ENCODE measurements at places on chromosomes 4 and X.

GRCh38 chr4:13559413-13559812 lies 15.1 kb upstream of the NKX3-2 start:
- no peak for DNase-seq

DNA sequence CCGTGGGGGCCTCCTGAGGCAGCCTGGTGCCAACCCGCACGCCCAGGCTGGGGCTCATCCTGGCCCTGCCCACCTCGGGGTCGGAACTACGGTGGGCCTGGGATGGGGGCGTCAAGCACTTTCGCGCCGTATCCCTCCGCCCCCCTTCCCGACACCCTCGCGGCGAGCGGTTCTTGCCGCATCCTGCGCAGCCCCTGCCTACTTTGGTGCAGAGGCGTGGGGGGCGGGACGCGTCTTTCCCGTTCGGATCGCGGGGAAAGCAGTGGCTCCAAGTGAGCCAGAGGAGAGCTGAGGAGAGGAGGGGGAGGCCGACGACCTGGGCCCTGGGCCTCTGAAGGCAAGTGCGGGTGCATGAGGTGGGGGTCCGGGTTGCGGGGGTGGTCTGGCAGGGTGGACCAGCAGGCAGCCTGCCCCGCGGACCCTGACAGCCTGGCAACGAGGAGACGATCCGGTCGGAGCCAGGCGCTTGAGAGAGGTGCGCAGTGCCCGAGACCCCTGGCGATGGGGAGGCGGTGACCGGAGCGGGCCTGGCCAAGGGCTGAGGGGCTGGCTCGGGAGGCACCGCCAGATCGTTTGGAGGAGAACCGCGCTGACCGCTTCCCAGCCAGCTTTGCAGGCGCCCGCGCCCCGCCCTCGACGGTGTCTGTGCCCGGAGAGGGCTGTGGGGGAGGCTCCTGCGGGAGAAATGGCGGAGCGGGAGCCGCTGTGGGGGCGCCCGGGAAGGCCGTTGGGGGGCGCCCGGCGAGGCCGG lies at the start of gene GPRASP2:
Gene GPRASP2, plus strand, starts transcription at position 233 of the 751 bp plus-strand sequence. CDS start 2,422 bp downstream, outside the sequence.
- DNase-seq: no peak

- no peak for DNase-seq
Measured at GRCh38 chr4:26522478-26522877, 32.2 kb upstream of the CCKAR start.

DNA sequence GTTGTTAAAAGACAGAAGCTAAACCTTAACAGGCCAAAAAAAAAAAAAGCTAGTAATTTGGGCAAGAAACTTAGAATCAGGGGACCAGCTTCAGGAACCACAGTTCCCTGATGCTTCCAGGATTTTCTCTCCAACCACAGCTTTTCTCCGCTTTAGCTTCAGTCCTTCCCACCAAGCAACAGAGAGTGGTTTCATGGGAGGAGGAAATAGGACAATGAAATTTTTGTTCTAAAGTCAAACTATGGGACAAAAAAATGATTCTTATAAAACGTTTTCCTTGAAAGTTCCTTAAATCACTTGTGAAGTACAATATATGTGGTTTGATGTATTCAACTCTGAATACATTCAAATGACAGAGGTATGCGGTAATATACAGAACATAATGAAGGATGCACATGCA lies 71.0 kb upstream of the DHX15 start:
- no peak for DNase-seq

DNA sequence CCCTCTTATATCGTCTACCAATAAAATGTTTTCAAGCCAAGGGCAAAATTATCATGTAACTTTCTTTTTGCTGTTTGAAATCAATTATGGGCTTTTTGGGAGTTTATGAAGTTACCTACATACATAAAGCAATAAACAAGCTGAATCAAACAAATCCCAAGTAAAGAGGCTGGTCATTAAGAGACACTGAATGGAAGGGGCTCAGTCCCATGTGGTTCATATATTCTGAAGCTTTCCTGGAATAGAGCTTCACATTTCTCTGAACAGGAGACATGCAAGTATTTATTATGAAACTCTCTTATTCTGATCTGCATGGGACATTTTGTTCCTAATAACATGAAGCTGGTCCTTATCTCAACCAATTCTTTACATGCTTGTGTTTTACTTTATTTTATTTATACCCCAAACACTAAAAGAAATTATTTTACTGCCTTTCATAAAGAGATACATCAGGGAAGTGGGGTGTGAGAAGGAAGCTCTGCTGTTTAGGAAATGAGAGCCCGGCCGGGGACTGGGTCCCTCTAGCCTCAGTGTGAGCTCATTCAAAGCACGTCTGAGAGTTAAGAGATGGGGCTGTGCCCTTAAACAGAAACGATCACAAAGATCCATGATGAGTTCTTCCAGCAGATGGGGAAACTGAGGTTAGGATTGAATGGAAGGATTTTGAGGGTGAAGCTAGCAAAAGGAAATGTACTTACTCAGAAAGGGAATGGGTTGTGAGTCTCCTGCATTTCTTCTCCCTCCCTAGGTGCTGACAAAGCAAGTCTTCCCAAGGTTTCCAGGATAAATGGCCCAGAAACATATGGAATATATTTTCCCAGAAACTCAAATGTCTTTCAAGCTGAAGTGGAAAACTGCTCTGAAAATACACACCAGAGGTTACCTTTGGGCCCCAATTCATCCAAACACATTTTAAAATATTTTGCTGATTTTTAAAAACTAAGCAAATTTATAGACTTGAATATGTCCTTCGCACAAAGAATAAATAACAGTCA lies 93.1 kb upstream of the LNX1 start:
- DNase-seq: no peak
